Activated CD4-positive, alpha-beta T cell treated with anti-CD3 and anti-CD28 coated beads, Interleukin-2, amount 10 ng/mL, durations not matched to agents 7 days and 5 days (primary cell): ENCODE measurements at places on chromosomes 3 and 15.
A peak's percentile ranks its signal among the peaks of the same experiment; 100 is the strongest.

- peaks cover 23% of the 10 kb centered on the region for H3K36me3 ChIP-seq
- H3K4me3 ChIP-seq: no peak overlapping the region
- no peak overlapping the region for H3K27ac ChIP-seq
- peaks cover 50% of the 10 kb centered on the region for H3K4me1 ChIP-seq
- no peak for DNase-seq
- H3K27me3 ChIP-seq: no peaks in the 10 kb centered on the region
These were observed 32.5 kb upstream of the CD47 start for GRCh38 chr3:108123326-108123725.

GRCh38 chr3:13137941-13138832 is 65.0 kb upstream of the IQSEC1 start:
- H3K27me3 ChIP-seq: peaks cover 10% of the 10 kb centered on the region
- H3K4me1 ChIP-seq: peaks cover 2% of the 10 kb centered on the region
- H3K4me3 ChIP-seq: no peak overlapping the region
- DNase-seq: no peak
- H3K27ac ChIP-seq: no peak overlapping the region

GRCh38 chr15:70324001-70324974 is 226.6 kb upstream of the TLE3 start:
- DNase-seq: no peak
- no peaks in the 10 kb centered on the region for H3K36me3 ChIP-seq
- H3K27ac ChIP-seq: no peak overlapping the region
- no peak overlapping the region for H3K4me3 ChIP-seq
- H3K4me1 ChIP-seq: peaks cover 18% of the 10 kb centered on the region
- peaks cover 17% of the 10 kb centered on the region for H3K27me3 ChIP-seq

GRCh38 chr15:49163678-49164077 is 6.4 kb upstream of the GALK2 start:
- peaks cover 10% of the 10 kb centered on the region for H3K36me3 ChIP-seq
- H3K4me1 ChIP-seq: no peaks in the 10 kb centered on the region
- H3K27me3 ChIP-seq: no peaks in the 10 kb centered on the region
- H3K4me3 ChIP-seq: no peak overlapping the region
- H3K27ac ChIP-seq: no peak overlapping the region

DNA sequence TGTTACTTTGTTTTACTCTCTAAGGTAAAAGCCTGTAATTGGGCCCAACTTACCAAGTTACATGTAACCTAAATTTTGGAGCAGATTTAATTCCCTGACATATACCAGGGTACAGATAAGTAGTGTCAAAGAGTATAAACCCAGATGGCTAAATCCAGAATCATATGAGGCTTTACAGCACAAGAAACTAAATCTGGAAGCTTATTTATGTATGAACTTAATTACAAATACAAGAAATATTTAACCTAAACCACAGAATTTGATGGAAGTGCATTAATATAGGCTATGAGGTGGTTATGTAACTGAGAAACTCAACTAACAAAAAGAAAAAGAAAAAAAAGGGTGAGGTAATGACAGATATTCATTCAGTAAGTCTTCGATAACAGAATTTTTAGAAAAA is 930.2 kb upstream of the ALCAM start:
- H3K4me3 ChIP-seq: no peak overlapping the region
- no peaks in the 10 kb centered on the region for H3K27me3 ChIP-seq
- no peak for DNase-seq
- H3K27ac ChIP-seq: no peak overlapping the region

DNA sequence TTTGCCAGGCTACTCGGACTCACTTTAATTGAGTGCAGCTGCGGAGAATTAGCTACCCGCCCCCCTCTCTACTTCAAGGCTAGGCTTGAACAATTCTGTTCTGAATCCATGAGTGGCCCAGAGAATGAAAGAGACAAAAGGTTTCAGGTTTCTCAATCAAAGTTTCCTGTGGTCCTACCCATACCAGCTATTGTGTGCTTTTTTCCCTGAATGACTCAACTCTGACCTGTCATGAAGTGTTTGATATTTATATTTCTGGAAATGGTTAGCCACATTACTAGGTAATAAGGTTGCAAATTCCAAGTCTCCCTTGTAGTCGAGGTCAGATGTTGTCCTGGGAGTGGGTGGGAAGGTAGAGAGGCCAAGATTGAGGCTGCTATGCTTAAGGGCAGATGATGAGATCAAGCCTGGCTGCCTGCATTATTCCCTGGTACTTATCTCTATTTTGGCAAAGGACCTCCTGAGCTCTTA is 392.7 kb upstream of the TBL1XR1 start:
- H3K27ac ChIP-seq: no peak overlapping the region
- no peaks in the 10 kb centered on the region for H3K27me3 ChIP-seq
- H3K36me3 ChIP-seq: peaks cover 3% of the 10 kb centered on the region
- no peak overlapping the region for H3K4me3 ChIP-seq

GRCh38 chr3:19149368-19149767 is 1.1 kb downstream of the KCNH8 start:
- peak; percentile 39 for DNase-seq
- peaks cover 39% of the 10 kb centered on the region for H3K27me3 ChIP-seq
- no peaks in the 10 kb centered on the region for H3K36me3 ChIP-seq
- H3K4me3 ChIP-seq: no peak overlapping the region
- peaks cover 21% of the 10 kb centered on the region for H3K4me1 ChIP-seq
- no peak overlapping the region for H3K27ac ChIP-seq

GRCh38 chr3:185844051-185844450 is 19.2 kb upstream of the IGF2BP2 start:
- H3K4me1 ChIP-seq: no peaks in the 10 kb centered on the region
- H3K4me3 ChIP-seq: no peak overlapping the region
- DNase-seq: no peak
- H3K27ac ChIP-seq: no peak overlapping the region
- H3K36me3 ChIP-seq: no peaks in the 10 kb centered on the region

DNA sequence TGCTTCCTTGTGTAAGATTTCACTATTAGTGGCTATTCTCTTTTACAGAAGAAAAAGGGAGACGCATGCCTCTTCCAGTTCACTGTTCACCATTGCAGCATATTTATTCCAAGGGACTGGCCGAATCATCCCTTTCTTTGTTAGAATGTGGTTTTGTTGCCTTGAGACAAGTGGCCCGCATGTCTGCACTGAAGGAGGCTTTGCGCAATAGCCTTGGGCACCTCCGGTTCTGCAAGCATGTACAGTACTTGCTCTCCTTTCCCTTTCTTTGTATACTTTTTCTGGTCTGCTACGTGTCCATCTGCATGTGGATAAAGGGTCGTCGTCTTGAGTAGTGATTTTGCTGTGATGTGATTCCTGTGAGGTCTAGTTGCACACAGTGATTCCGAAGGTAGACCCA is 43.0 kb downstream of the FLNB start:
- H3K36me3 ChIP-seq: no peaks in the 10 kb centered on the region
- DNase-seq: no peak
- H3K27ac ChIP-seq: no peak overlapping the region
- H3K4me3 ChIP-seq: no peak overlapping the region
- peaks cover 7% of the 10 kb centered on the region for H3K4me1 ChIP-seq
- H3K27me3 ChIP-seq: no peaks in the 10 kb centered on the region

- peaks cover 19% of the 10 kb centered on the region for H3K4me1 ChIP-seq
- H3K4me3 ChIP-seq: no peak overlapping the region
- DNase-seq: no peak
- H3K27me3 ChIP-seq: peaks cover 4% of the 10 kb centered on the region
- H3K27ac ChIP-seq: no peak overlapping the region
- no peaks in the 10 kb centered on the region for H3K36me3 ChIP-seq
These were observed 34.8 kb downstream of the IL12A start for GRCh38 chr3:160023476-160023875.

DNA sequence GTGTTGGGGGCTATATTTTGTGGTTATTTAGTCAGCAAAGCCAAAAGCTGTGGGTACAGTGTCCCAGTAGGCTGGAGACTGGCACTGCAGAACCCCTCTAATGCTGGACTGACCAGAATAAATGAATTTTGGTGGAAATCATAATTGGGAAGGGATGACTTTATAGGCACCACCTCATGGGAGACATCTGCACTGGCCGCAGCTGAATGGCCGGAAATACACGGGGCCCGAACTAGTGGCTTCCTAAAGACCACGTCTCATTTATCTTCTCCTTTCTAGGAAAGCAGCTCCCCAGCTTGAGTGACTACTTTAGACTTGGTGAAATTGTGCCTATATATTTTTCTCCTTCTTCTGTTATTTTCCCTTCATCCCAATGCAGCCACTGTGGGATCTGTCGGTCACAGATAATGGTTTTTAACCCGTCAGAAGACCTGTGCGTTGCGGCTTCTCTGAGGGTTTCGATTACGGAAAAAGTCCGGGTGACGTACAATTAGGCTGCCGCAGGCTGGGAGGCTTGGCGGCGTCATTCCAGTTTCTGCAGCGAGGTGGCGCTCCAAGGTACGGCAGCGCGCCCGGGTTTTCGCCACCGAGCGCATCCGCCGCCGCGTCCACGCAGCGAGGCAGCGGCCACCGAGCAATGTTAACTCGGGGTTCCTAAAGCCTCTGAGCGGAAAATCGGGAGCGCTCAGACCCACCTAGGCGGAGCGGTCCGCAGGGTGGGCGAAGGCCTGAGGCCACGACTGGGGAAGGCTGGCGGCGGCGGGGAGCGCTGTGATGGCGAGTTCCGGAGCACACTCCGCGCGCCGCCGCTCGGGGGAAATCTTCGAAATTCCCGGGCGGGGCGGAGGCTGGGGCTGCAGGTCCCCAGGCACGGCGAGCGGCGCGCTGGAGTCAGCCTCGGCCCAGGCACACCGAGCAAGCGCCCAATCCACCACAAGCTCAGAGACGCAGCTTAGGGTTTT is 26.3 kb downstream of the NR2F2 start:
- peak overlapping the region; percentile 73 for H3K4me3 ChIP-seq
- peaks cover 2% of the 10 kb centered on the region for H3K36me3 ChIP-seq
- peak overlapping the region; percentile 36 for H3K27ac ChIP-seq
- peaks cover 21% of the 10 kb centered on the region for H3K4me1 ChIP-seq
- DNase-seq: peak; percentile 73

DNA sequence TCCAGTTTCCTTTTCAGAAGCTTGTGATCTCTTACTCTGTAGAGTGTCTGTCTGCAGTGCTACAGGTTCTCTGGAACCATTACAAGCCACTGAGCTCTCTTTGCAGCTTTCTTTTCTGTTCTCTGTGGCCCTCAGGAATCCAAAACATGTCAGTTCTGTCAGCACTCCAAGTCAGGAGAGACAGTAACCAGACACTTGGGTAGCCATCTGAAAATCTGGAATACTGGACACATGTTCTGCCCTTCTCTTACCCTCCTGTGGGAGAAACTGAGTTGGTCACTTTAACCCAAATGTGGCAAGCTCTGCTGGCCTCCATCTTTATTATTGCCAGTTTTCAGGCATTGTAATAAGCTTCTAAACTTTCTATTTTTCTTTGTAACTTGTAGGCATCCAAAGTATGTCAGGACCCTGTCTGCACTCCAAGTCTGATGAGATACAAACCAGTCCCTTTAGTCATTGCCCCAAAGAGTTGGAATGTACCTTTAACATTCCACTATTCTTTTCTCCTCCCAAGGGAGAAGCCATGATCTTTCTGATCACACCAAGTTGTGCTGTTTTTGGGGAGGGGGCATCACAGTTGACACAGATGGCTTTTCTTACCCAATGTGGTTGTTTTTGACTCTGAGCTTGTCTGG is 183.7 kb downstream of the DPH6 start:
- no peaks in the 10 kb centered on the region for H3K4me1 ChIP-seq
- H3K36me3 ChIP-seq: no peaks in the 10 kb centered on the region
- no peak for DNase-seq

DNA sequence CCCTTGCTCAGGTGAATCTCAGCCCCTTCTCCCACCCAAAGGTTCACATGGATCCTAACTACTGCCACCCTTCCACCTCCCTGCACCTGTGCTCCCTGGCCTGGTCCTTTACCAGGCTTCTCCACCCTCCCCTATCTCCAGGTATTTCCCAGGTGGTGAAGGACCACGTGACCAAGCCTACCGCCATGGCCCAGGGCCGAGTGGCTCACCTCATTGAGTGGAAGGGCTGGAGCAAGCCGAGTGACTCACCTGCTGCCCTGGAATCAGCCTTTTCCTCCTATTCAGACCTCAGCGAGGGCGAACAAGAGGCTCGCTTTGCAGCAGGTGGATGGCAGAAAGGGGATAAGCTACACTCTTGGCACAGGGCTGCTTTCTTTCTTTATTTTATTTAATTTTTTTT is 4.5 kb downstream of the FAM131A start:
- no peak overlapping the region for H3K27ac ChIP-seq
- no peaks in the 10 kb centered on the region for H3K36me3 ChIP-seq
- no peak for DNase-seq
- no peaks in the 10 kb centered on the region for H3K27me3 ChIP-seq

GRCh38 chr3:184604615-184605290 is 43.2 kb downstream of the EPHB3 start:
- no peak overlapping the region for H3K27ac ChIP-seq
- H3K27me3 ChIP-seq: peaks cover 69% of the 10 kb centered on the region
- H3K4me3 ChIP-seq: no peak overlapping the region
- peaks cover 21% of the 10 kb centered on the region for H3K4me1 ChIP-seq
- no peak for DNase-seq
- H3K36me3 ChIP-seq: no peaks in the 10 kb centered on the region

DNA sequence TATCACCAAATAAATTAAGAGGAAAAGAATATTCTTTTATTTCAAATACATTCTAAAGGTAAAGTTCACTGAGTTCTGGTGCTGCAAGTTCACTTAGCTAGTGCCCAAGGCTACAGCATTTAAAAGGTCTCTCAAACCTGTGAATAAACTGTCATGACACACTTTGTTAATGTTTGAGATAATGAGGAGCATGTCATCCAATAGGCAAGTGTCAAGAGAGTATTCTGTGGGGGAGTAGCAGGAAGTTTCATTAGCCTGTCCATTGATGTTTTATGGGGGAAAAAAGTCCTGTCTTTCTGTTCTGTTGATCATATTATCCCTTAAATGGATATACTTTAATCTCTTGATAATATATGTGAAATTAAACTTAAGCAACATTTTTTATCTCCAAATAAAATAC is 4.0 kb downstream of the SPESP1 start:
- no peak overlapping the region for H3K4me3 ChIP-seq
- H3K27ac ChIP-seq: no peak overlapping the region
- H3K36me3 ChIP-seq: no peaks in the 10 kb centered on the region
- DNase-seq: no peak
- peaks cover 18% of the 10 kb centered on the region for H3K27me3 ChIP-seq

DNA sequence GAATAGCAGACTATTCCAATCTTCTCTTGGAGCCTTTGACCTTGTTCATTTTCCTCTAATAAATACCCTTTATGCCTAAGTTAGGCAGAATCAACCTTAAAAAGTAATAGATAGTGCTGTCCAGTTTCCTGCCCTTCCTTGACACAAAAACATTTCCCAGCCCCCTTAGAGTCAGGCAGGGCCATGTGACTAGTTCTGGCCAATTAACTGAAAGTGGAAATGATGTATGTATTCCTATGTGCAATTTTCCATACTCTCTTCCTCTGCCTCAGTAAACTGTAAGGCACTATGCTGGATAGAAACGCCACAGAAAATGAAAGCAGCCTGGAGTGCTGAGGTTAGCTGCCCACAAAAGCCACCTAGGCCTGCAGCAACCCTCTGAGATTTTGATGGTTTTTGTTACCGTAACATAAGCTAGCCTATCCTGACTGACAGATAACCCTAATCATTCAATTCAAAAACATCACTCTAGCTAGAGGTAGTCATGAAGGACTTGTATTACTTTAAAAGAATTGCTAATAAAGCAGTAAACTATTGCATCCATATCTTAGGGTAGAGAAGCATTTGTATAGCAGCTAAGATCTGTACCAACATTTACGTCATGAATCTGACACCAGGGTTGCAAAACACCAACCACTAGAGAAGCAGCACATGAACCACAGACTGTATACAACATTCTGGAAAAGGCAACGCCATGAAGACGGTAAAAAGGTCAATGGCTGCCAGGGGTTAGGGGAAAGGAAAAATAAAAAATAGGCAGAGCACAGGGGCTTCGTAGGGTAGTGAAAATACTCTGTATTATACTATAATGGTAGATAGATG is 112.9 kb downstream of the ULK4 start:
- DNase-seq: no peak
- H3K36me3 ChIP-seq: peaks cover 10% of the 10 kb centered on the region
- no peaks in the 10 kb centered on the region for H3K27me3 ChIP-seq
- no peak overlapping the region for H3K4me3 ChIP-seq
- no peak overlapping the region for H3K27ac ChIP-seq
